ENCODE measurements at places on chromosomes 11 and 22.

DNA sequence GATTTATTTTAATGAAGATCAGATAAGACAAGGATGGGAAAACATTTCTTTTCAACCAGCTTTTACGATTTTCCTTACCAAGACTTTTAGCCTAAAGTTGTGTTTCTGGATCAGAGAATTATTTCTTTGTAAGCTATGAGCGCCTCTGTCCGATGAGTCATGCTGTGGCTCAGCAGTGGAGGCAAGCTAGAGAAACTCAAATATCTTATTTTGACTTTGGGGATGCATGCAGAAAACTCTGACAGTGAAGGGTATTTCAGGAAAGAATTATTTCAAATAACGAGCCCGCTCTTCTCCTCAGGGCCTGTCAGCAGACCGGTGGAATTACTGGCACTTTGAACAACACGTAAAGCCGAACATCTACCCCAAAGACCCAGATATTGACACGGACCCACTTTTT lies 77.9 kb upstream of the OR5AK2 start:
- no peak for DNase-seq

DNA sequence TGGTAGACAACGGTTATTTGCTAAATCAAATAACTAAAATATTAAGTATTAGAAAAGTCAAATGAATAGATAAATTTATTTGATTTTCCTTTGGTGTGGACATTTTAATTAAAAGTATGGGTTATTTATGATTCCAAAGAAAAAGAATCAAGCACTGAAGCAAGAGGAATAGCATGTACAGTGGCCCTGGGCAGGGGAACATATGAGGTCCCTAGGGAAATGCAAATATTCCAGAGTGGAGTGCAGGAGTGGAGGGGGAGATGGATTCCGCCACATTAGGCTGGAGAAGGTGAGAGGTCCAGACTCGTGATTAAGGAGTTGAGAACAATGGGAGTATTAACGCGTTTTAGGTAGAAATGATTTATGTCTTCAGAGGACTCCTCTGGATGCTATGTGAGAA lies 30.0 kb downstream of the RASSF10 start:
- DNase-seq, result no peak

DNA sequence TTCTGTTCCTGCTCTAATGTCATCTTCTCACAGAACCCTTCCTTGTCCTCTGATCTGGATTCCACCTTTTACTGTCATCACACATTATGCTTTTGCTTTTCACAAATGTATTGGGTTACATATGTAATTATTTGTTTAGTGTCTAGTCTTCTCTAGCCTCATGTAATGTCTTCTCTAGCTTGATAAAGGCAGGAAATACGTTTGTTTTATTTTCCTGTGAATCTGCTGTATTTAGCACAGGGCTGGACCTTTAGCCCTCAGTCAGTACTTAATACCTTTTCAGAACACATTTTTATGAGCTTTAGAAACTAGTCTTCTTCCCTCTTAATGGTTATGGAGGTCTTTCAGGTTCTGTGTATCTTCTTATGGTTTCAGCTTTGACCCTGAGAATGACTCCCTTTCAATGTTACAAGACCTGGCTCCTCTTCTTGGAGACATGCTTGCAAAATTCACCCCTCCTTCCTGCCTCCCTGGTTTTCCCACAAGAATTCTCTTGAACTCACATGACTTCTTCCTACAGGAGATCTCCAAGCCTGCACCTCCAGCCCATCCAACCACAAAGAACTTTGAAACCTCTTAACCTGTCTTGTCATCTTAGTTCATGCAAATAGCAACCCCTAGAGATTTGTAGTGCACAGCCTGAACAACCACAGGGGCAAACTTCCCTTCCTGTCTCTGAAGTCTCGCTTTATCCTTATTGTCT lies 132.7 kb upstream of the DDI1 start:
- no peak for DNase-seq

GRCh38 chr11:102452461-102453301 lies at the start of gene TMEM123:
Gene TMEM123 (minus strand): TSS chr11:102452765. CDS start chr11:102452623, 142 bp downstream.
- no peak for DNase-seq

DNA sequence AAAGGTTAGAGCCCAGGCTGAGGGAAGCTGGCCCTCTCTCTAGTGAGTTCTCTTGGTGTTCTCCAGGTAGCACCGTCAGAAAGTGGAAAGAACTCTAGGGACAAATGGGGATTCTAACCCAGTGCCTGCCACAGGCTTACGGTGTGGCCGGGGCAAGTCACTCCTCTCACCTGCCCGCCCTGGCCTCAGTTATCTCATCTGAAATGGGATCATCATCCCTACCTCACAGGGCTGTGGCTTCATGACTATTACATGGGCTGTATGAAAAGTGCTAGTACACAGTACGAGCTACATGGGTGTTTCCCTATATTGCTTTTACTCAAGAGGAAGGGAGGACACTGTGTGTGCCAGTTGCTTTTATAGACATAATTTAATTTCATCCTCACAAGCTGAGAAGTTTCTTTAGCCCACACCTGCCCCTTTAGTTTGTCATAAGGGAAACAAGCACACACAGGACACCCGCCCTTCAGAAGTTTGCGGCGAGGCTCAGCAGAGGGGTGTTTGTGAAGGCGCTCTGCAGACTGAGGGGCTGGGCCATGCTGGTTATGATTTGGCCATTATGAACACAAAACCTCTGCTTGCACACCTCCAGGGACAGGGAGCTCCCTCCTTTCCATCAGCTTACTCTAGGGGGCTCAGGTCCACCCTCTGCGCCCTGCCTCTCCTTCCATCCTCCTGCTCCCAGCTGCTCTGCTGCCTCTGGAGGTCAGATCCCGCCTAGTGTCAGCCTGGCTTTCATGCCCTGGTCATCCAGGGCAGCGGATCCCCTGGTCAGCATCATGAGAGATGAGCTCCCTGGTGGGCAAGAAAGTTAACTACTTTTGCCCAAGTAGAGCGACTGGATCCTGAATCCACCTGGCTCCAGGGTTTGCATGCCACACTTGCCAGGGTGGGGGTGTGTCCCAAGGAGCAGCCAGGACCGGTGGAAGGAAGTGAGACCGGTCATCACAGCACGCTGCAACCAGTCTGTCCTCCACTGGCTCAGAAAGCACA lies 1.2 kb downstream of the KLHL35 start:
- DNase-seq, result no peak

DNA sequence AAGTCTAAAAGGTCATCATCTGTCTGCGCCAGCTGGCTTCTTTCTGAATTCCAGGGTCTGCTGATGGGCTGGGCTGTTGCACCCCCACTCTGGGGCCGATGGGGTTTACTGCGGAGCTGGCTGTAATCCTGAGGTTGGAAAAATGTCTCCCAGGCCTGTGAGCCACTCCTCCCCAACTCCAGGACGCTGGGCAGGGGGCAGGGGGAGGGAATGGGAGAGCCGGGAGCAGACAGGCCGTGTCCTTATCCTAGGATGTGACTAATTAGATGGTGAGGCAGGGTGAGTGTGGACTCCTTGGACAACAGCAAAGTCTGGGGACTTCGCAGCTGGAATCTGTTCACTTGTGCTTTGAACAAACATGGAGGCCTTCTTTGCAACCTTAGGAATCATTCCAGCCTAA lies 48.7 kb downstream of the LRRC32 start:
- DNase-seq, result no peak

GRCh38 chr11:6636480-6636879 lies 17.3 kb upstream of the TPP1 start:
- no peak for DNase-seq

- DNase-seq, result no peak
These were observed 43.2 kb upstream of the RDX start for GRCh38 chr11:110339456-110340250.

- no peak for DNase-seq
These were observed 34.9 kb upstream of the PPP2R1B start for GRCh38 chr11:111801135-111801534.

DNA sequence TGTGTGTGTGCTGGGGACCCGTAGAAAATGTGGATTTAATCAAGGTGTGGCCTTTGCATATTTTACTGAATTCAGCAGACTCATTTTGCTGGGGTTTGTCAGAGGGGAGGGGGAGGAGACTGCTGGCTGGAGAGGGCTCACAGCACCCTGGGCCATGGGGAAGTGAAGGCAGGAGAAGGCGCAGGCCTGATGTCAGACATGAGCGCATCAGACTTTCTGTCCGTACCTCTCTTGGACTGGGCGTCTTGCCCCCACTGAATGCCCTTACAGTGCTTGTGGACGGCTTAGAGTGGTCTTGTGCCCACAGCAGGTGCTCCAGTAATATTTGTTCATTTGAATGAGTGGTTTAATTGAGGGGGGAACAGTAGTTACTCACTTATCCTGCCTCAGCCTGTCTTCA lies 75.2 kb downstream of the TEAD1 start:
- no peak for DNase-seq

GRCh38 chr22:24156913-24157821 lies 24.1 kb upstream of the SUSD2 start:
- DNase-seq, result peak; percentile 26

DNA sequence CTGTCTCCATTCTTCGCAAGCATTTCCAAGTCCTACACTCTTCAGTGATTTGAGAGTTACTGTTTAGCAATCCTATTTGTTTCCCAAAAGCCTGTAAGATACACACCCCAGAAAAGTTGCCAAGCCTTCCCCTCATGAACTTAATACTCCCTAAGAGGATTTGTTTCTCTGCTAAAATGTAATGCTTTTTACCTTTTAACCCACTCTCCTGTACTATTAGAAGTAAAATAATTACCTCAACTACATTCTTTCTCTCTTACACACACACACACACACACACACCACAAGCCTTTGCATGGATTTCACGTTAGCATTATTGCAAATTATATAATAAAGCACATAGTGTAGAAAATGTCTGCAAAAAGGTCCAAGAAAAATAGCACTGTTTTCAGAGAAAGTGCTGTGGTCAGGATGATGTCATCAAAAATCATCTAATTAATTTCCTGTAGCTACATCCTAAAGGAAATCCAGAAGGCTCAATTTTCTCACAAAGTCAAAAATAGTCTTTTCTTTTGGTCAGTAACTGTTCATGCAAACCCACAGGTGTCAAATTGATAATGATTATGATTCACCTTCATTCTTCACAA lies 364.1 kb upstream of the PITPNB start:
- no peak for DNase-seq

DNA sequence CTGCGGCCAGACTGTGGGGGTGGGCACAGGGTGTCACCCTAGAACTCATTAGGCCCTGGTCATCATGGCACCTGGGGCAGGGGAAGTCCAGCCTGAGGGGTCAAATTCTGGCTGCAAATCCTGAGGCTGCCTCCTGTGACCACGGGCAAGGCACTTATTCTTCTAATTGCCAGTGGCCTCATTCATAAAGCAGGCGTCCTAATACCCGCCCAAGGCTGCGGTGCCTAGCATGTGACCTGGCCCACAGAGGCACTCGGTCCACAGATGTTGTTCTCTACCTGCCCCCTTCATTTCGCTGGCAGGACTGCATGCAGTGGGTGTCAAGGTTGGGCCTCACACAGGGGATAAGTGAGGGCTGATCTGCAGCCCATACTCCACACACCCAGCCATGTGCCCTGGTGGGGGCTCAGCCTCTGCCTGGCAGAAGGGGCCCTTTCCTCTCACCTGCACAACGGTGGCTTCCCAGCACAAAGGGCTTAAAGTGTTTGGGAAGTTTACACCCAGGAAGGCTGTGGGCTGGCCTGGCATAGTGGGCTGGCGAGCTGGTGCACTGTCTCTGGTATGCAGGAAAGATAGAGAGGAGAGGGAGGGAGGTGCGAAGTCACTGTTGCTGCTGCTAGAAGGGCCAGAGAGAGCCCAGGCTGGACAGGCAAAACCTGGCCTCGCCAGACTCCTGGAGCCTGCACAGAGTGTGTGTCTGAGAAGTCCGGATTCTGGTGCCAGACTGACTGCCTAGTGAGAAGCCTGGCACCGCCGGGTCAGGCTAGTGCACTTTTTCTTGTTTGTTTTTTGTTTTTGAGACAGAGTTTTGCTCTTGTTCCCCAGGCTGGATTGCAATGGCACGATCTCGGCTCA lies 3.2 kb downstream of the MPST start:
- no peak for DNase-seq

- no peak for DNase-seq
These were observed 38.3 kb downstream of the IGLL5 start for GRCh38 chr22:22925805-22926369.

DNA sequence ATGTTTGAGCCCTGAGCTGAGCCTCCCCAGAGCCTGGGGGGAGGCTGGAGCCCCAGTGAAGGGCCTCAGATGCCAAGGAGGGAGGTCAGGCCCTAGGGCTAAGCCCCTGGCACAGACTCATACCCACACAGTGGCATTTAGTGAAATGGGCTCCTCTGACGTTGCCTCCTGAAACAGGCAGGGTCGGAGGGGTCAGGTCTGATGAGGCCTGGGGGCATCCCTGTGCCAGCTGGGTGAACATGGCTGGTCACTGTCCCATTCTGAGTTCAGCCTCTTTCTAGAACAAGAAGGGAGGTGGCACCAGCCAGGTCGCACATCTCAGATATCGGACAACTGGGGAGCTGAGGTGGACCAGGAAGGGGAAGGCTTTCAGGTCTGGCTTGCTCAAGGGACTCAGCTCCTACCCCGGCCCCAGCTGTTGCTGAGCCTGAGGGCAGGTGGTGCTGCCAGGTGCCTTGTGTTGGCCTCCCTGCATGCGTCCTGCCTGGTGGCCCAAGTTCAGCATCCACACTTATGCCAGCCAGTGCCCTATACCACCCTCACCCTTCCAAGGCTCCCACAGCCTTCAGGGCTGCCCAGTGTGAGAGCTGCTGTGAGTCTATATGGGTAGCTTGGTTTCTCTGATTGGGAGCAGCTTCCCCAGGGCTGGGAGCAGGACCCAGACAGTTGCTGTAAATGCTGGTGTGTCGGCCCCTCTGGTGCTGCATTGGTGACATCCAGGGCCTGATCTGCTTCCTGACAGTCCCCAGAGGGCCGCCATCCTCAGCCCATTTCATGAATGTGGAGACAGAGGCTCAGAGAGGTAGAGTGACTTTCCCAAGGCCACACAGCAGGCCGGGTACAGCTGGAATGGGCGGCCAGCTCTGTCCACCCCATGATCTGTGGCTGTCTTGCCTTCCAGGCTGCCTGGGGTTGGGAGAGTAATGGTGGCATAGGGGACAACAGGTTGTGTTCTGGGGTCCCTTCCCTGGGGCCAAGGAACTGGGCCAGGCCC lies 32.8 kb upstream of the PPARA start:
- no peak for DNase-seq

DNA sequence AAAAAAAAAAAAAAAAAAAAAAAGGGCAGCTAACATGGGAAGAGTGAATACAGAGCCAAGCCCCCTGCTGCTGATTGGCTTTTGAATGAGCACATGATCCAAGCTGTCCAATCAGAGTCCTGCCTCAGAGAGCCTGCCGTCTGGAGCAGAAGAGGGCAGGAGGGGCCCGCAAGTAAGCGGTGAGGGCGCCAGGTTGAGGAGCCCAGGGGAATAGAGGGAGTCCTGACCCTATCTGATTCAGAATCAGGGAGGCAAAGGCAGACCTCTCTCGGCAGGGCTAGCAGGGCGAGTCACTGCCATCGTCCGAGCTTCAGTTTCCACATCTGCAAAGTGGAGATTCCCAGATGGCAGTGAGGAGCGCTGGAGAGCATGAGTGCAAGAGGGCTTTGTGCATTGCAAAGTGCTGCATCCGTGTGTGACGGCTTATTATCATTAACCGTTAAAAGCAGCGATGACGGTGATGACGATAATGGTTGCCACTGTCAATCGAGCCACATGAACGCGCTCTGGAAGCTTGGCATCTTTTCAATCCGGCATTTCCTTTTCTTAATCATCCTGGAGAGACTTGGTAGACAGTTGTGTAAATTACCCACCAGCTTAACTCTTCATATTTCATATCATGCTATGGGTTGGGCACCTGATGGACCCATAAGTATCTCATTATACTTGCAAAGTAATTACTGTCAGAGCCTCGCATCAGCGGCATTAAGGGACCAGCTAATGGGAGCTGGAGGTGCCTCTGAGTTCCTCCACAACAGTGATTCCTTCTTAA lies 68.6 kb upstream of the ATXN10 start:
- DNase-seq, result no peak

All from NCI-H2081 treated with DMSO at 0.1 percent for 48 hours (cell line).